ENCODE measurements at places on chromosomes 16 and 17.

- DNase-seq: no peak
Measured at GRCh38 chr17:49111934-49112333, 20.6 kb upstream of the B4GALNT2 start.

DNA sequence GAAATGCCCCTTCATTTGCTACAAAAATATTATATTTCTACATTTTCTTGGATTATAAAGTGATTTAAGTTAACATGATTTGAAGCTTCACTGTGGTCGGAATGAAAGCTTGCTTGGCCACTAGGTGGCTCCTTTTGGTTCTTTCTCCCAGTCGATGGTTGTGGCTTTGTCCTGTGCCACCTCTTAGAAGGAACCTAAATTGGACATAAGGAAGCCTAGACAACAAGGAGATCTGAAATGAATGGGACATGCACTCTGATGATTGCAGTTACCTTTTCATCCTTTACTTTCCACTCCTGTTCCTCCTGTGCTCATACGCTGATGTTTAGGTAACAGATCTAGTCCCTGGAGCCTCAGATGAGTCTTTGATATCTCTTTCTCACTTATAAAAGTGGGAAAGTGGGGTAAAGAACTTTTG lies 39.2 kb downstream of the FTO start:
- DNase-seq: no peak

- no peak for DNase-seq
Measured at GRCh38 chr16:5668553-5668952, 571.0 kb upstream of the EEF2KMT start.

GRCh38 chr17:82465023-82465603 lies 6.6 kb downstream of the NARF start:
- no peak for DNase-seq

GRCh38 chr17:64765191-64765889 lies 103.2 kb upstream of the SMURF2 start:
- DNase-seq: no peak

DNA sequence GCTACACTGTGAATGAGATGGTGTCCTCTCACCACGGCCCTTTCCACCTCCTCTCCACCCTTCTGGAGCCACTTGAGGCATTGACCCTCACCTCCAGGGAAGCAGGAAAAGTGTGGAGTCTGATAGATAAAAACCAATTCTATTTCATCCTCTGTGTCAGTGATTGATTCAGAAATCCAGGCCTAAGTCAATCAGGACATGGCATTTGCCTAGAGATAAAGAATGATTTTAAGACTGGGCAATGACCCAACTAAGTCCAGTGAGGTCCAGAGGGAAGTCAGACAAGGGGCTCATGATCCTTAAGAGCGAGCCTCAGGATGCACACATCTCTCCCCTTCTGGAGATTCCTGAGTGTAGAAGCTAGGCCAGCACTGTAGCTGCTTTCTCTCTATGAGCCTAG lies 41.1 kb upstream of the TNRC6A start:
- no peak for DNase-seq

DNA sequence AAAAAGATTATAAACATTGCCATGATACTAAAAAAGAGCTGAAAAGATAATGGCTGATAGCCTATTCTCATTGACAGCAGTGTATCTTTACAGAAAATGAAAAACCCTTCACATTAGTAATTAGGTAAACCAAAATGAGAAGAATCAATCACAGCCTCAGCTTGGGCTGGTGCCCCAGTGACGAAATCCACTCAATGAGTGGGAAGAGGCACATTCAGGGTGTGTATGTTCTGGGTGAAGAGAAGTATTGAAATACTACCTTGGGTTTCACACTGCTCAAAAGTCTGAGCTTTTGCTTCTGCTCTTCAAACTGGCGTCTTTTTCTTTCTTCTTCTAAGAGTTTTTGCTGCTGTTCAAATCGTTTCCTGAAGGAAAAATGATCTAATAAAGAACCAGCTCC lies 24.2 kb downstream of the SYNRG start:
- DNase-seq: no peak

GRCh38 chr17:3040882-3041281 lies 22.5 kb downstream of the OR1D5 start:
- DNase-seq: no peak

DNA sequence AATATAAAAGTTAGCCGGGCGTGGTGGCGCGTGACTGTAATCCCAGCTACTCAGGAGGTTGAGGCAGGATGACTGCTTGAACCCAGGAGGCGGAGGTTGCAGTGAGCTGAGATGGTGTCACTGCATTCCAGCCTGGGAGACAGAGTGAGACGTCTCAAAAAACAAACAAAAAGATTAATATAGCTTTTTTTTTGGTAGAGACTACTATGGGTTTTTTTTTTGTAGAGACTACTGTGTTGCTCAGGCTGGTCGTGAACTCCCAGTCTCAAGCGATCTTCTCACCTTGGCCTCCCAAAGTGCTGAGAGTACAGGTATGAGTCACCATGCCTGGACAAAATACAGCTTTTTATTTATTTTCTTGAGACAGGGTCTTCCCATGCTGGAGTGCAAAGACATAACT lies 20.2 kb downstream of the ZNRF1 start:
- no peak for DNase-seq

GRCh38 chr17:38746849-38747462 lies 1.2 kb downstream of the PCGF2 start:
- DNase-seq: no peak
